Bone marrow (tissue), 2 donors: ENCODE measurements at places on chromosomes 13 and 19.

GRCh38 chr13:18944501-18945068 is 237.0 kb downstream of the TUBA3C start:
- DNase-seq, result no peak

DNA sequence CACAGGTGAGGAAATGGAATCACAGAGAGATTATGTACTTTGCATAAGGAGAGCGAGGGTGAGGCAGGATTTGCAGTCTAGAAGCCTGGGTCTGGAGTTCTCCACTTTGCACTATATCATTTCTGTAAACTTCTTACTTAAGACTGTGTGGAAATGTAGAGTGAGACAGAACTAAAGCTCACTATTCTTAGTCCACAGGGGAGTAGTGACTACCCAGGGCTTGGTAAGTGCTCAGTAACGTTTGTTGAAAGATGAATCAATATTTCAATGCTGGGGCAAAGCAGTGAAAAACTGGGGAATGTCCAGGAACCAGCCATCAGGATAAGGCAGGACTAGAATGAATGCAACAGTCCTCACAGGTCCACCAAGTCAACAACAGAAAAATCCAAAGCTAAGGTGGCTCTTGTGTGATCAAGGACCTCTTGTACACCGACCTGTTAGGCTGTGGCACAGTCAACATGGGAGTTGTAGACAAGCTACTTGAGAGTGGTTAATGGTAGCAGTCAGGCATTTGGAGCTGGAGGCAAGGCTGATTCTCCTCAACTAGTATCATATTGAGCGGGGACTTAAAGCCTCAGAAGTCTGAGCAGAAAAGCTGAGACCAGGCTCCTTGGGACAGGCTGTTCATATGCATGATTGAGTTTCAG is 929 bp upstream of the TNFSF13B start:
- no peak for DNase-seq

DNA sequence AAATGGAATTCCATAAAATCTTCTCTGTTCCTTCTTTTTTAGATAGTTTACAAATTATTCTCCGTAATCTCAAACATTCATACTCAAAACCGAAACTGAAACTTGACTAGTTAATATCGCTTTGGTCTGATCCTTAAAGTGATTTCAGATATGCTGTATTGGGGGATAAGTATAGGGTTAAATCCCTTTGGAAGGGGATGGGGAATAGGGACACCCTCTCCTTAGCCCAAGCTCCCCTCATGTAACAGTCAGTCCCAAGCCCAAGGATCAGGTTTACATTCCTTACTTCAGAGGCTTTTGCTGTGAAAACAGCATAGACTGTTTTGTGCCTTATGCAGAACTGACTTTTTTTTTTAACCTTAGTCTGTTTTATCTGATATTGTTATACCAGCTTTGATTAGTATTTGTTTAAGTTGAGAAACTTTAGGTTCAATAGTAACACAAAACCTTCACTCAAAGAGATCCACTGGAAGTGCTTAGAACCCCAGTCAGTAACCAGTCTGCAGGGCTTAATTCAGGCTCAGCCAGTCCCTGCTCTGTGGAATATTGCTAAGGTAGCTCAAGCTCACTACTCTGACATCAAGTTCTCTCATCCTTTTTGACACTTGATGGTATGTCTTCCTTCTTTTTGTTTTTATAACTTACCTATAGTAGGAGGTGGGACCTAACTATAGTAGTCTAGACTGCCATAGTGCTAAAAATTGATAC is 10.5 kb downstream of the CDADC1 start:
- DNase-seq, result no peak

GRCh38 chr13:84870190-84870589 is 929.0 kb downstream of the SLITRK6 start:
- DNase-seq, result no peak

GRCh38 chr13:90427322-90428272 is 919.9 kb upstream of the MIR17HG start:
- no peak for DNase-seq

DNA sequence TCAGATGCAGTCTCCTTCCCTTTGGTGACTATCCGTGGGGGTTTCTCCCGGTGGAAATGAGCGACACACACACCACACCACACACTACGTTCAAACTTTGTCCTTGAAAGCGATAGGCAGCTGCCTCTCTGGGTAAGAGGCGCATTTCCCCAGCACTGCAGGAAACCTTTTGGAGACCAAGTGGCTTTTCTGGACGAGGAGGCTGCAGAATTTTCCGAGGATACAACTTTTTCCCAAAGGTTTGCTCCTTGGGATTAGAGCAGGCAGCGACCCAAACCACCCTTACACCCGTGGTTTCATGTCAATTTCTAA is 38.2 kb upstream of the FLT1 start:
- DNase-seq, result no peak

DNA sequence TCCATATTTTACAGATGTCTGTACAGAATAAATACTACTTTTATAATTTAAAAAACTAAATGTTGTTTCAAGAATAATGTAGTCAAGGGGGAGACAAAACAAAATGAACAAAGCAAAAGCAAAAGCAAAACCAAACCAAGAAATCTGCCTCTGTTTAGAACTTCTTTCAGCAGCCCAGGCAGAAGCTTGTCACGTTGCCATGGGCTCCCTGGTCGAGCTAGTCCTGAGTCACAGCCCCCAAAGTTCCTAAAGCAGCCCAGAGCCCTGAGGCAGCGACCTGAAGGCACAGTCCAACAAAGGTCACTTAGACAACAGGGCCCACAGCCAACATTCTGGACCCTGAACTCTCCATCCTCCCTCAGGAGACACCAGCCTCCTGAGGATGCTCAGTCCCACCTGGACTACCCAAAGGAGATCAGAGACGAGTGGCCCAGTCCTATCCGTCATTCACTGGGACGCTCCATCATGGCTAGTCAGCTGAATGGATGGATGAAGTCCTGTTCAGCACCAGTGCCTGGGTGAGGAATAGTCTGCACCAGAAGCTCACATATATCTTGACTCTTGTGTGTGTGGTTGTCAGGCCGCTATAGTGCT is 41.7 kb downstream of the SIAH3 start:
- DNase-seq, result peak; percentile 27

DNA sequence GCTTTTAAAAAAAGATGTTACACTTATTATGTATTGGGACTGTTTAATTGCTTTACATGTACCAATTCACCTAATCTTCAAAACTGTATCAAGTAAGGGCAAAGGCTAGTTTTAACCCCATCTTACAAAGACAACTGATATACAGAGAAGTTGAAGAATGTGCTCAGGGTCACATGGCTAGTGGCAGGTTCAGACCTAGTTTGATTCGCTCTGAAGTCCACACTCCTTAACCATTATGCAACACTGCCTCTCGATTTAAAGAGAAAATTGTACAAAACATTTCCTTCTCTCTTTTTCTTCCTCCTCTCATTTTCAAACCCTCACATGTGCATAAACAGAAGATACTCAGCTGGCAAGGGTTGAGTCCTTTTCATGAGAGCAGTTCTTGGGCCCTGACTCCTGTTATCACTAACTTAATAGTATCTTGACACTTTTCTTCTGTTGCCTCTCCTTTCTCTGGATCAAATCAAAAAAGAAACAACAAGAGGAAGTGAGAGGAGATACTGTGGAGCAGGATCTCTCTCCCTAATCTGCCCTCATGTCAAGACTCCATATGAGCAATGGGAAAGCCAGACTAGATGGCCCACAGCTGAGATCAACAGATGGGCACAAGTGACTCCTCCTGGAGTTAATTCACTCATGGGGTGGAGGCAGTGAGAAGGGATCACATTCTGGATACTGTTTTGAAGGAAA is 19.0 kb upstream of the N4BP2L1 start:
- no peak for DNase-seq

GRCh38 chr13:44373601-44374347 is at the start of gene SERP2:
Gene SERP2 (plus strand): TSS chr13:44373824. CDS start chr13:44374026, 202 bp downstream.
- DNase-seq, result no peak

- no peak for DNase-seq
Observed at GRCh38 chr19:912181-913079, 589 bp downstream of the R3HDM4 start.

DNA sequence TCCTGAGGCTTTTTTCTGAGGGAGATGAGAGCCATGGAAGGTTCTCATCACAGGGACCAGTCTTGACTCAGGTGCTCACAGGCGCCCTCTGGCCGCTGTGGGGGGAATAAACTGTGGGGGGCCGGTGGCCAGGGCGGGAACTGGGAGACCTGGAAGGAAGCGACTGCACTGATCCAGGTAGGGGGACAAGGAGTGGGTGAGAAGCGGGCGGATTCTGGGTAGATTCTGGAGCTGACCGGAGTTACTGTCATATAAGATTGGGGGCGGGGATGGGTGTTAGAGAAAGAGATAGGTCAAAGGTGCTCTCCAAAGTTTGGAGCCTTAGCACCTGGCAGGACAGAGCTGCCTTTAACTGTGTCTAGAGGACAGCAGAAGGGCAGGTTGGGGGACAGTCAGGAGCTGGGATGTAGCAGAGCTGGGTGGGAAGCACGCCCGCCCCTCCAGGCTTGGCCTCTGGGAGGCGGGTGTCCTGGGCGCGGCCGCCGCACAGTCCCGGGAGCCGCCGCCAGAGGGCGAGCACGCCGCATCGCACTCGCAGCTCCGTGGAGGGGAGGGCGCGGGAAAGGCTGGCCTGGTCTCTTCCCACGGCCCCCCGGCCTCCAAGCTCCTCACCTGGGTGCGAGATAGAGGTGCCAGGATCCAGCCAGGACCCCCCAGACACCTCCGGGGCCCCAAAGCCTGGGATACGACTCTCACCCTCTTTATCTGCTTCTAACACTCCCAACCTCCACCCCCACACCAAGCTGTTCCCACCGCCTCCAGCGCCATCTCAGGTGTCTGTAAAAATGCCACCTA is 4.2 kb upstream of the DAND5 start:
- DNase-seq, result peak; percentile 56

DNA sequence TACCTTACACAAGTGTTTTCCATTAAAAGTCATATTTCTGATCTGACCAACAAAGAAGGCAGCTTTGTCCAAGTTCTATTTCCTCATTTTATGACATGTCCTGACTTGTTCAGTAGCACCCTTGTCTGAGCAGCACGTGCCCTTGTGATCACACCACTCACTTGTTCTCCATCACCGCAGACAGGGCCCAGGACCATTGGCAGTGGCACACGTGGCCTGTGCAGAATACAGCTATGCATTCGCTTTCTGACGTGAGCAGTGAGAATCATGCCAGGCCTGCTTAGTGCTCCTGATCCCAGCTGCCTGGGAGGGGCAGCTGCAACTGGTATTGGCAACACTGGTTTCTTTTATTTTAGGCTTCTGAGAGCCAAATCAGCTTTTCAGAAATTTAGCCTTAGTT is 134.2 kb downstream of the FRY start:
- DNase-seq, result no peak

GRCh38 chr13:35630551-35631275 is 154.2 kb upstream of the MAB21L1 start:
- DNase-seq, result no peak

GRCh38 chr13:84917252-84917878 is 881.9 kb downstream of the SLITRK6 start:
- no peak for DNase-seq

DNA sequence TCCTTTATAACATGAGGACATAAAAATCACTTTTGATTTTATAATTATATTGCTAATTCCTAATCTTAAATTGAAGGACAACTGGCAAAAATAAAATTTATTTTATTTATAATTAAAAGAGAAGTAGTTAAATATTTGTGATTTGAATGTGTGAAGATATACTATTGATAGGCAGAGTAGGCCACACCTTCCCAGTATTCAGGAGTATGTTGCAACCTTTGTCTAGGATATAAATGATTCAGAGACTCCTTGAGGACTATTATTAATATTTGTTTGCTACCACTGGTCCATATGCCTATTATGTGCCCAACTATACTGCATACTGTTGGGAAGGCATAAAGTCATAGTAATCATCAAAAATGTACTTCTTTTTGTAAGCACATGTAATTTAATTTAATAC is 94.2 kb downstream of the CDADC1 start:
- no peak for DNase-seq

DNA sequence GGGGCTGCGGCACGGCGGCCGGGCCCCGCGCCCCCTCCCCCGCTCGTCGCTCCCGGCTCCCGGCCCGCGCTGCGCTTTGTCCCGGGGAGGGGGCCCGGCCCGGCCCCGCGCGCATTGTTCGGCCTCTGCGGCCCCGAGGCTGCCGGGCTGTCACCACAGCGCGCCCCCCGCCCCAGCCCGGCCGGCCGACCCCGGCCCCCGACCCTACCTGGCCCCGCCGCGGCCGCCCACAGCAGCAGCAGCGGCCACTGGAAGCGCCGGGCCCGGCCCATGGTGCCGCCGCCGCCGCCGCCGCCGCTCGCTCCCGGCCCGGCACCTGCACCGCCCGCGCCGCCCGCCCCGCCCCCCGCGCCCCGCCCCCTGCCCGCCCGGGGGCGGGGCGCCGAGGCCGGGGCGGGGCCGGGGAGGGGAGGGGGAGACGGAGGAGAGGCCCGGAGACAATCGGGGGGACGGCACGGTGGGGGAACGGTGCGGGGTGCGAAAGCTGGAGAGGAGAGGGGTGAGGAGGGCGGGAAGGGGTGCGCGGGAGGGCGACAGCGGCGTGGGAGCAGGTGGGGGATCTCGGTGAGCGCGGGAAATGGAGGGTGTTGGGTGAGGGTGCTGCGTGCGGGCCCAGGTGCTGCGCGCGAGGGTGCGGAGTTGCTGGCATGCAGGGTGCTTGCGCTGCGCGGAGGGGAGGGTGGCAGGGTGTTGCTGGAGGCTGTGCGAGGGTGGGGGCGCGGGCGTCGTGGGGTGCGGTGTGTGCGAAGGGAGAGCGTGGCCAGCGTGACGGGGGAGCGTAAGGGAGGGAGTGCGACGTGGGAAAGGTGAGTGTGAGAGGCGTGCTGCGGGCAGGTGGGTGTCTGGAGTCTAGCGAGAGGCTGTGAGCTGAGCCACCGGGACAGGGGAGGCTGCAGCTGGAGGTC is at the start of gene CADM4:
Gene CADM4, minus strand, starts transcription at position 332 of the 905 bp plus-strand sequence. Its CDS starts 60 bp downstream, at position 272.
- no peak for DNase-seq

- DNase-seq, result no peak
Observed at GRCh38 chr13:80215368-80215767, 125.6 kb downstream of the SPRY2 start.

- no peak for DNase-seq
Observed at GRCh38 chr13:42807241-42807640, 25.9 kb downstream of the FAM216B start.

DNA sequence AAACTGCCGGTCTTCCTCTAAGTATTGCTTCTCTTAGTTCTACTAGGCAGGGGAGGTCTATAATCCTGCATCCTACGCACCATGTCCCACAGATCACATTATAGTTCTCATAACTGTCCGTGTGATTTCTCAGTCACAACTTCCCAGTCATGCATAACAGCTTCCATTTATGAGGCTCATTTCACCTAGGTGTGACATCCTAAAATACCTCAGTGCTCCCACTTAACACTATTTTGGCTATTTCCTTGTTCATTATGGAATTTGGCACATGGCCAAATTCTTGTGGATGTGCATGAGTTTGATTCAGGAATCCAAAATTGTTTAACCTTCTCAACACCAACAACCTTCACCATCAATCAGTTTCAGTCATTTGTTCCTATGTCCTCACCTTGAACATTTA is 989.9 kb downstream of the OLFM4 start:
- no peak for DNase-seq

- DNase-seq, result no peak
Observed at GRCh38 chr13:26756961-26757360, 3.6 kb downstream of the GPR12 start.

DNA sequence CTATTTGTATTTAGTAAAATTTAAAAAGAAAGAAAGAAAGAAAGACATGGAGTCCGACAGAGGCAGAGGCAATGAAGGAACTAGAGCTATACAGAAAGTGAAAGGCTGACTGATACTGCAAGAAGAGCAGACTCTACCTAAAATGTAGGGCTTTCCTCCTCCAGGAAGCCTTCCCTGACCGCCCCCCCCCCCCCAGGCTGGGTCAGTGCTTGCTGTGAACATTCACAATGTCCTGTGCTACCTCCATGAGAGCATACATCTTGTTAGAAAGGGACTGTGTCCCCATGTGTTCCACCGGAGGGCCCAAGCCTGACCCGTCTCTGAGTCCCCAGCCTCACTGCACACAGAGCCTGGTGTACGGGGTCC is 5.7 kb upstream of the CA11 start:
- no peak for DNase-seq
